ENCODE measurements at places on chromosomes 3 and 15.

- no peak for DNase-seq
These were observed 55.6 kb downstream of the PLXNA1 start for GRCh38 chr3:127038466-127038865.

DNA sequence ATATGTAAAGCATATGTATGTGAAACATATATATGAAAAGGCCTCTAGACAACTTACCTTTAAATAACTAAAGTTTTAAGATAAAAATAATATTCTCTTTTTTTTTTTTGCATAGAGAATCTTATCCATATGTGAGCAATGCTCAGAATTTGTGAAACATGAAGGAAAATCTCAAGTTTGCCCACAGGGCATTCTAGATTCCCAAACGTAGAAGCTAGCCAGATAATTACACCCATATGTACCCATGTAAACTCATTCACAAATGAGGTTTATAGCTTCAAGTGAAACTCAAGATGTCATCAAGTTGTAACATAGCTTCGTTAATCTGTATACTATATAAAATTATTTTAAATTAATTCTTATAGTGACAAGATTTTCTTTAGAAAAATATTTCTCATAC lies 537.3 kb upstream of the NR2F2 start:
- DNase-seq, result no peak

DNA sequence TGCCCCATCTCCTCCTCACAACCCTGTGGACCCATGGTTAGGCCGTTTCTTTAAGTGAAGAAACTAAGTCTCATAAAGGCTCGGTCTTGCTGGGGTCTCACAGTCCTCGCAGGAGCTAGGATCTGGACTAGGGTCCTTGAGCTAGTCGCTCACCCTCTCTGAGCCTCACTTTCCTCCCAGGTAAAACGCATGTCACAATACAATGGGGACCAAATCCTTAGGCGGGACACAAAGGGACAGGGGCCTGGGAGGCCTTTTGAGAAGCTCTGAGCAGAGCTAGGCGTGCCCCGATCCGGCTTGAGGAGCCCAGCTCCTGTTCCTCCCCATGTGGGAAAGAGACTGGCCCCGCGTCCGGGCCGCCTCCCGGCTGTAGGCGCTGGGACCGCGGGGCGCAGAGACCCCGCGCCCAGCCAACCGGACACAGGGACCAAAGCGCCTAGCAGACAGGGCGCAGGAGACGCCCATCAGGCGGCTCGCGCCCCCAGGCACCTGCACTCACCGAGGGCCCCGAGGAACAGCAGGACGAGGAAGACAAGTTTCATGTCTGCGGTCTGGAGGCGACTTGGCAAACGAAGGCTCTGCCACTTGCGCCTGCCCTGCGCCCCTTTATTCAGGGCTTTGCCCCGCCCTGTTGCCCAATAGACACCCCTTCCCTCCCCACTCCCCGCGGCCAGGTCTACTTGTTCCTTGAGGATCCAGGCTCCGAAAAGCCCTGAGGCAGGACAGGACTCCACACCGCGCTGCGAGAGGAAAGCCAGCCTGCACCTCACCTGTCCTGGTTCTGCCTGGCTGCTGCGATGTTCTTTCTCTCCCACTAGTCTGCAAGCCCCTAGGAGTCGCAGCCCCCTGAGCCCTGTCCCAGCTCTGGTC lies at the start of gene LTF:
TSS of gene LTF (minus strand) at position 580 of the 870 bp plus-strand sequence. CDS start at position 542, 38 bp downstream.
- DNase-seq, result no peak

GRCh38 chr3:55742022-55742831 lies 255.1 kb upstream of the WNT5A start:
- DNase-seq, result peak; percentile 16

- peak; percentile 89 for DNase-seq
These were observed 61.4 kb downstream of the TUSC7 start for GRCh38 chr3:116770815-116771450.

GRCh38 chr3:155018621-155019330 lies 61.3 kb upstream of the MME start:
- DNase-seq, result no peak
